NCI-H187 (cell line): ENCODE measurements at places on chromosomes 11 and 22.

- DNase-seq = peak; percentile 15
Measured at GRCh38 chr11:67303132-67303834, at the start of gene SSH3. TSS of gene SSH3 (plus strand) at chr11:67303530. CDS start at chr11:67303626, 96 bp downstream.

DNA sequence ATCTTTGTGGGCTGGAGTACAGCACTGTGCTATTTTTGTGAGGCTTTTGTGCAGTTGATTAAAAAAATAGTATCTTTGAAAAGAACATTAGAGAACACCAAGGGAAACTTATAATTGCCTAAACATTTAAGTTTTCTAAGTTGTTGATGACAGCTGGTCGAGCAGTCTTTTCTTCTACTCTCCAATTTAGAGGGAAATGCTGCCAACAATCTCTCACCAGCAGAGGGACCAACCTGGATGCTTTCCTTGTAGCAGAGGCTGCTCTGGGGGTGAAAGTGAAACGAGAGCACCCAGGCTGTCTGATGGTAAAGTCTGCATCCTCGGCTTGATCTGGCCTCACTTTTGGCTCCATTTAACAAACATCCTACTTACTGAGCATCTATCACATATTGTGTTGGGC is 1286.5 kb upstream of the TENM4 start:
- no peak for DNase-seq

GRCh38 chr11:62905296-62905695 is 15.9 kb downstream of the CHRM1 start:
- DNase-seq = no peak

- DNase-seq = no peak
Measured at GRCh38 chr22:33296941-33297340, 238.8 kb upstream of the SYN3 start.

DNA sequence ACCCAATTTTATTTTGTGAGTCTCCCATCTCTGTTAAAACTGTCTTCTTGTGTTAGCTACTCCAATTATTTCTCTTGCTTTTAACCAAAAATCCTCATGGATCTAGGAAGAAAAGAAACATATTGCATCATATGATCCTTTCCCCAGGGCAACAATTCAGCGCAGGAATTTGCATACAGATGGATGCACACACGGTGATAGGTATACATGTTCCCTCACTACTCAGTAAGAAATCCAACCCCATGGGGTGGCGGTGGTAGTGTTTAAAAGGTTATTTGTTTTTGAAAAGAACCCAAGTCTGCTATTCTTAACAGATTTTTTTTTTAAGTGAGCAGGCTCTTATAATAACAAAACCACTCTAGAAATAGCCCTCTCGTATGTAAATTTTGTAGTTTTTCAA is 4.2 kb upstream of the SYN3 start:
- DNase-seq = no peak

- no peak for DNase-seq
Measured at GRCh38 chr22:49574205-49574880, 253.3 kb downstream of the BRD1 start.

GRCh38 chr22:49791682-49792081 is 36.0 kb downstream of the BRD1 start:
- no peak for DNase-seq

GRCh38 chr22:36162127-36163034 is 1.8 kb upstream of the APOL3 start:
- no peak for DNase-seq

DNA sequence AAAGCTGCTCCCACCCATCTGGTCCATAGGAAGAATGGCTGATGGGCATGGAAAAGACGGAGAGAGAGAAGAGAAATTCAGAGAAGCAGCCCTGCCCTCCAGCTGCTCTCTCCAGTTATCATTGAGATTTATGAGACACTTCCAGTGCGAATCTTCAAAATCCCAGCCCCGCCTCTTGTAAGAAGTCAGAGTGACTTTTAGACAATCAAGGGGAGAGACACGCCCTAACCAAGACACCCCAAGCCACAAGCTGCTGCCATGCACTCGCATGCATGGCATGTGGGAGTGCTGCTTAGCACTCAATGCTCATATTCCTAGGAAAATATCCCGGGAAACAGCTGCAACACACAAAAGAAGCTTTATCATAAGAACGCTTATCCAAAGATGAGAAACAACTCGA is 110.6 kb upstream of the BID start:
- no peak for DNase-seq
